ENCODE measurements at places on chromosomes 3 and 15.

DNA sequence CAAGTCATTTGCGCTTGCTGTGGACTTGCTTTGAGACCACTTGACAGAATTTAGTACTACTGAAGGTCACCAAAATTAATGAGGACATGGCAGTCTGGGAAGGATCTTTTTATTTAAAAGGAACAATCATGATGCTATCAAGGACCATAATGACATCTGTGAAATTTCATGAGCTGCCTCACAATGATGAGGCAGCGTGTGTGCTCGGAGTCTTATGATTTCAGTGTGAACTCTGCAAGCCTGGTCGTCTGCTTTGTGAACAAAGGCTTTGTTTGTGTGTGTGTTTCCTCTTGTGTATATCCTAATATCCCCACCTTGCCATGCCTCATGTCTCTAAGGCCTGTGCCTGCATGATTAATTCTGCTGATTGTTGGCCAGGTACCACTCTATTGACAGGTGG lies 46.7 kb downstream of the RAD54L2 start:
- no peak for DNase-seq

GRCh38 chr3:32725721-32726120 lies 40.7 kb downstream of the CNOT10 start:
- DNase-seq, result no peak

DNA sequence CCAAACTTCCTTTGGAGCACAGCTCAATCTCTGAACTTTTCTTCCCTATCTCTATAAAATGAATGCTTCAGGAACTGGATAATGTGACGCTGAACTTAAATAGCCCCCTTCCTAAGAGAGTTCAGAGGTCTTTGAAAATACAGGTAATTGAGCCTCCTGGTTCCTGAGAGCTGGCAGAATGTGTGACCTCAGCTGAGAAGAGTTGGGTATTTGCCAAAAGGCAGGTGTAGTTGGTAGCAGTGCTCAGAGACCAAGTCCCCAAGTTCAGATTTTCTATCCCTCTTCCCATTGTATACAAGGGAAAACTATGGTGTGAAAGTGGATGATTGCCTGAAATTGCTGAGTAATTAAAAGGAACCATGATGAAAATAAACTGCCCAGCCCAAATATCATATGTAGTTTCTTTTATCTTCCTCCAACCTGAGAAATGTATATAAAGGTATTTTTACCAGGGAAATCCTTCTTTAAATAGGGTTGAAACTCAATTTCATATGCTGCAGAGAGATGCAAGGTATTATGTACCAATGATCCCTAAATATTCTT lies 154.6 kb upstream of the ICE2 start:
- DNase-seq, result no peak

DNA sequence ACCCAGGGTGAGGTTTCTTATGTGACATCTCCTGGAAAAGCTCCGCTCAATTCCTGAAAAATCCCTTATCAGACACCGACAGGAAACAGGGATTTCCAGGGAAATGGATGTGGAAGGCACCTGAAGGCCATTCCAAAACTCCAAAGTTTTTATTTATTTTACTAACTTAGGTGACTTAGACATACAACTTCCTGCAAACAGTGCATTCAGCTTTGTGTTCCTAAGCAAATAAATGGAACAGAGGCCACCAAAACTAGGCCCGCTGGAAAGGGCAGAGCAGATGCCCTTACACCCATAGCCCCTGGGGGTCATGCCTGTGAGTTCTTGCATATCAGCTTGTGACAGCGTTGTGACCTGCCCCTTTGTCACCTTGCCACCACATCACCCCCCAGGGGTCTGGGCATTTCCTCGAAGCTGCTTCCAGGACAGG lies 239.4 kb downstream of the XXYLT1 start:
- DNase-seq, result no peak

- no peak for DNase-seq
Measured at GRCh38 chr3:76300746-76301145, 515.4 kb upstream of the ZNF717 start.

- DNase-seq, result no peak
Measured at GRCh38 chr15:60318216-60318867, 79.4 kb downstream of the ANXA2 start.

GRCh38 chr15:39345176-39345575 lies 235.7 kb upstream of the THBS1 start:
- no peak for DNase-seq

DNA sequence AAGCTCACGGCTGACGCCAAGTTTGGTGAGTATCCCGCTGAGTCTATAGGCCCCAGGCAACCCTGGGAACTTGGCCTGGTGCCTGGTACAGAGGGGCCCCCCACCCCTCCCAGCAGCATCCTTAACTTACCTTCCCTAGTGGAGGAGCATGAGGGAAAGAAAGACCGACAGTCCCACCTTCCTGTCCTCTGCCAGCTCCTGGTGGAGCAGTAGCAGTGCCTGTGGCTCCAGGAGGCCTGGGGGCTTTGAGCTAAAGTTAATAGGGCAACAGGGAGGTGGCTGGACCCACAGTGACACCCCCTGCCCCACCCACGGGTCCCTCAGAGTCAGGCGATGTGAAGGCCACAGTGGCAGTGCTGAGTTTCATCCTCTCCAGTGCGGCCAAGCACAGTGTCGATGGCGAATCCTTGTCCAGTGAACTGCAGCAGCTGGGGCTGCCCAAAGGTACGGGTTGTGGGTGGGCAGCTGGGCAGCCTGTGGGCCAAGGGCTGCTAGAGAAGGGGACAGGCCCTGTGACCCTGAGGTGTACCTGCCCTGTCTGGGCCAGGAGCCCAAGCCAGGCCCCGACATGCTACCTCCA lies 2.9 kb downstream of the COMMD4 start:
- DNase-seq, result no peak

- DNase-seq, result no peak
Measured at GRCh38 chr3:52479877-52480575, 15.1 kb upstream of the STAB1 start.

- no peak for DNase-seq
Measured at GRCh38 chr3:111763001-111763471, 96.0 kb upstream of the PHLDB2 start.

DNA sequence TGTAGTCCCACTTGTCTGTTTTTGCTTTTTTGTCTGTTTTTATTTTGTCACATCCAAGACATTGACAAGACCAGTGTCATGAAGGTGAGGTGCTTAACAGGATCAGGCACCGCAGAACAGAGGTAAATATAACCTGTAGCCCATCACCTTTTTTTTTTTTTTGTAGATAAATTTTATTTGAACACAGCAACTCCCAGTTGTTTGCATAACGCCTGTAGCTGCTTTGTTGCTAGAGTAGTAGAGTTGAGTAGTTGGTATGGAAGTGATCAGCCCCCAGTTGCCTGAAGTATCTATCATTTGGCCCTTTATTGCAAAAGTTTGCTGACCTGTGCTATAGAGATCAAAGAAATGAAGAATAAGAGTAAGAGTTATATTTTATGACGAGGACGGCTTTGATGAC lies 135.0 kb downstream of the TCF12 start:
- DNase-seq, result no peak

DNA sequence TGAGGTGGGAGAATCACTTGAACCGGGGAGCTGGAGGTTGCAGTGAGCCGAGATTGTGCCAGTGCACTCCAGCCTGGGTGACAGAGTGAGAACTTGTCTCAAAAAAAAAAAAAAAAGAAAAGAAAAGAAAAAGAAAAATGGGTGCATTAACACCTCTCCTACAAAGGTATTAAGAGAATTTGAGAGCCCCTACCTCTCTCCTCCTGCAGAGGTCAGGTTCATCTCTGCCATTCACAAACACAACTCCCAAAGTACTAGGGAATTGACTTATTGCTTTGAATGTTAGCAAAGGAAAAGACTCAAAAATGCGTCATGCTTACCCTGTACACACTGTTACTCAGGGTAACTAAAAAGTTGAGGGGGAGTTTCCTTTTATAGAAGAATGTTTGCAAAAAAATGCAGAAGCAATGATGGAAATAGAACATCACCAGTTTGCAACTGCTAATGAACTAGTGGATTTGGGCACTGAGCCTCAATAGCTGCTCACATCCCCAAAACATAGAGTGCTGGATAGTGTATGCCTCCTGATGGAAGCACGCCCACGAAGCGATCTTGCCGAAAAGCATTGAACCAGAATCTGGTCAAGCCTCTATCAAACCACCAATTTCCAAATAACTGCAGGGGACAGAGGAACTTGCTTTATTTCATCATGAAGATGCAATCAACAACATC lies 15.5 kb upstream of the LYZL4 start:
- DNase-seq, result no peak

DNA sequence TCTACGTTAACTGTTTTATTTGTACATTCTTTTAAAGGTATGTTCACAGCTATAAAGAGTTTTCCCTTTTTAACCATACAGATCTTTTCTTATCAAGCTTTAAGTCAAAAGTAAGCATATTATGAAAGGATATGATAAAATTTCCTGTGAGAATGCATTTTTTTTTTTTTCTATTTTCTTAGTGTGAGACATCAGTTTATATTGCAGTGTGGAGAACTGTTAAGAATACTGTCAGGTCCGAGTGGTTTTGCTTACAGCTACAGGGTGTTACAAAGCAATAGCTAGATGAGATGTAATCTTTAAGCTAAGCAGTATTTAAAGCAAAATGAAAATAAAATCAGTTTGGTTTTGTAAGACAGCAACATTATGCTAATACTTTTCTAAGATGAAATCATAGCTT lies 133.2 kb downstream of the SLC25A26 start:
- no peak for DNase-seq

DNA sequence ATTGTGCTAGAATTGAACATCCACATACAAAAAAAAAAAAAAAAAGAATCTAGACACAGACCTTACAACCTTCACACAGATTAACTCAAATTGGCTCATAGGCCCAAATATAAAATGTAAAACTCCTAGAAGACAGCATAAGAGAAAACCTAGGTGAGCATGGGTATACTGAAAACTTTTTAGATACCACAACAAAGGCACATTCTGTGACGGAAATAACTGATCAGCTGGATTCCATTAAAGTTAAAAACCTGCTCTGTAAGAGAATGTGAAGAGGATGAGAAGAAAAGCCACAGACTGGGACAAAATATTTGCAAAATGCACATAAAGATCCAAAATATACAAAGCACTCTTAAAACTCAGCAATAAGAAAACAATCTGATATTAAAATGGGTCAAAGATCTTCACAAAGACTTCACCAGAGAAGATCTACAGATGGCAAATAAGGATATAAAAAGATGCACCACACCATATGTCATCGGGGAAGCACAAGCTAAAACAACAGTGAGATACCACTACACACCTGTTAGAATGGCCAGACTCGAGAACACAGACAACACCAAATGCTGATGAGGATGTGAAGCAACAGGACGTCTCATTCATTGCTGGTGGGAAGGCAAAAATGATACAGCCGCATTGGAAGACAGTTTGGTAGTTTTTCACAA lies 167.9 kb downstream of the PDE8A start:
- no peak for DNase-seq

DNA sequence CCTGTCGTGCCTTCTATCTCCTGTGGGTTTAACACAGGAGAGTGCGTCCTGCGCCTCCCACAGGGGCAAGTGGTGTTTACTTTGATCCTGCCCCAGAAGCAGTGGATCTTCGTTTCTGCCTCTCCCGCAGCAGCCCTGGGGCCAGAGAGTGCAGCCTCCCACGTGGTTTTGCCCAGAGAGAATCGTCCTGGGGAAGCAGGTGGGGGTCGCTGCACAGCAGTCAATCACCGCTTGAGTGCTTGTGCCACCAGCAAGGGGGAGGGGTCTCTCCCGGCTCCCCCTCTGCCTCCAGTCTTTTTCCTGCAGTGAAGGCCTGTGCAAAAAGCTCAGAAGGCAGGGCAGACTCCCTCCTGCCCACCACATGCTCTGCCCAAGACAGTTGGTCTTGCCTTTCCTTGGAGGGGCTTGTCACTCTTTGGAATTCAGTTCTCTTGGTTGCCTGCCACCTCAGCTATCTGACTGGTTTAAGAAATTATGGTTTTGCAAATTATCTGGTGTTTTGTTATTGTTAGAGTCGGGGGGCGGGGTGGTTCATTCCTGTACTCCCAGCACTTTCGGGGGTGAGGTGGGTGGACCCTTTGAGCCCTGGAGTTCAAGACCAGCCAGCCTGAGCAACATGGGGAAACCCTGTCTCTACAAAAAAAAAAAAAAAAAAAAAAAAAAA lies 26.9 kb downstream of the STOML1 start:
- no peak for DNase-seq

DNA sequence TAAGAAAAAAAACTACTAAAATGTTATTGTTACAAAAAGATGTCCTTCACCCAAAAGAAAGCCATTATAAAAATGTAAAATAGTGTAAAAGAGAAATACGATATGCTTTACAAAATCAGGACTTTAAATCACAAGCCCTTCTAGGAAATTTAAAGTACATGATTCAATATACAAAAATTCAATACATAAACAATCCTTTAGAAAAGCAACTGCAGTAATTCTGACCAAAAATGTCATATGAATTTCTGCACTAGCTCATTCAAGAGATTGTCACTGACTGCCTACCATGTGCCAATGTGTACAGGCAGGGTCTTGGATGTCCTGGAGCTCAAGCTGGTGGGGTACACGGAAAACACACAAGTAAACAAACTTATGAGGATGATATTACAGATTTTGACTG lies 2.5 kb downstream of the MORC1 start:
- no peak for DNase-seq

DNA sequence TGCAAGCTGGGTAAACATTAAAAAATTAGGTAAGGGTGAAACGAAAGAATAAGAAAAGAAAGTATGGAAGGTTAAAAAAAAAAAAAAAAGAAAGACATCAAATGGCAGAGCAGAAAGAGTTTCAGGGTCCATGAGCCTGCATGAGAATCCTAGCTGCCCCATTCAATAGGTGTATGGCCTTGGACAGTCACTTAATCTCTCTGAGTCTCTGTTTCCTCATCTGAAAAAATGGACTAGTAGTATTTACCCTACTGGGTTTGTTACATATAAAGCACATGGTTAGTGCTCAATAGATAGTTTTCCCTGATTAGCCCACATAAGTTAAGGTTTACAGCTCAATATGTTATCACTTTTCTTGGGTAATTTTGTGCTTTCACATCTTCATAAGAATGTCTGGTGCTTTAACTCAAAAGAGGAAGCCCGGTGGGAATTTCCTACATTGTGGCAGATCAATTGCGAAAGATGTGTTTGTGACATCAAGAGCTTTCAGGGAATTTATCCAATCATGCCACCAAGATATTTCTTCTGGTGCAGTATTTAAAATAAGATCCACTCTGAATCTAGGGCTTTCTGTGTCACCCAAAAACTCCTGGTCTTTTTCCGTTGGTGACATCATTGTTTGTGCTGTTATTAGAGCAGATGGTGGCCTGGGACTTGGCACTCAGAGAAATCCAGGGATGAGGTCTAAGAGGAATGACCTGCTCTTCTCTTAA lies 57.2 kb upstream of the UBE2E1 start:
- no peak for DNase-seq

DNA sequence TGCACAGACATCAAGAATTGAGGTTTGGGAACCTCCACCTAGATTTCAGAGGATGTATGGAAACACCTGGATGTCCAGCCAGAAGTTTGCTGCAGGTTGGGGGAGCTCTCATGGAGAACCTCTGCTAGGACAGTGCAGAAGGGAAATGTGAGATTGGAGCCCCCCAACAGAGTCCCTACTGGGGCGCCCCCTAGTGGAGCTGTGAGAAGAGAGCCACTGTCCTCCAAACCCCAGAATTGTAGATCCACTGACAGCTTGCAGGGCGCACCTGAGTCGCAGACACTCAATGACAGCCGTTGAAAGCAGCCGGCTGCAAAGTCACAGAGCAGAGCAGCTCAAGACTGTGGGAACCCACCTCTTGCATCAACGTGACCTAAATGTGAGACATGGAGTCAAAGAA lies 34.6 kb upstream of the EPHA6 start:
- no peak for DNase-seq

All from GM18507 (cell line).